Esophagus muscularis mucosa (tissue), 4 donors: ENCODE measurements at places on chromosomes 4 and X. TPM values are rescaled to one million over a fixed set of nuclear protein-coding genes. Genes with fewer than 3 reads are reported as not detected.

ADRA2C gene
- total RNA-seq: 2.9 TPM

TMEM129 gene
- total RNA-seq: 59.3 TPM

TMEM144 gene
- total RNA-seq: 2.0 TPM

CXCL13 gene
- total RNA-seq: 0.32 TPM

CXCL8 gene
- 8.0 TPM for total RNA-seq

BLTP1 gene
- total RNA-seq: 82.2 TPM

BANK1 gene
- total RNA-seq: 2.7 TPM

CSAG1 gene
- total RNA-seq: not detected

SOX3 gene
- not detected for total RNA-seq

ARHGAP6 gene
- 25.2 TPM for total RNA-seq
